ENCODE measurements at places on chromosomes 11 and 22.

DNA sequence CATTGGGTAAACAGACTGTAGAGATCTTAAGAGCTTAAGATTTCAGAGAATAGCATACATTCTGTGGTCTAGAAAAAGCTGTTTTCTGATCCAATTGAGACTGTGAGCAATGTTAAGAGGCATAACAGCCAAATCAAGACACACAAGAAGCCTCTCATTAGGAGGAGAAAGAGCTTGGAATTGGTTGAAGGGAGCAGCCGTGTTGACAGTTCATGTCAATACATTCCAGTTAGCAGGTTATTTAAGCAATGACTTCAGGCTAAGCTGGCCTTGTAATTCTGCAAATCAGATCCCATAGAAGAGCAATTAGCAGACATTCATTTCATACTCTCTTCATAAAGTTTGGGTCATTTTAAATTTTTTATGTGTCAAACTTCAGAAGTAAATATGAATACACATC is 50.9 kb downstream of the ETS1 start:
- no peak for DNase-seq

- DNase-seq: no peak
Observed at GRCh38 chr11:128733440-128734102, 39.7 kb downstream of the FLI1 start.

DNA sequence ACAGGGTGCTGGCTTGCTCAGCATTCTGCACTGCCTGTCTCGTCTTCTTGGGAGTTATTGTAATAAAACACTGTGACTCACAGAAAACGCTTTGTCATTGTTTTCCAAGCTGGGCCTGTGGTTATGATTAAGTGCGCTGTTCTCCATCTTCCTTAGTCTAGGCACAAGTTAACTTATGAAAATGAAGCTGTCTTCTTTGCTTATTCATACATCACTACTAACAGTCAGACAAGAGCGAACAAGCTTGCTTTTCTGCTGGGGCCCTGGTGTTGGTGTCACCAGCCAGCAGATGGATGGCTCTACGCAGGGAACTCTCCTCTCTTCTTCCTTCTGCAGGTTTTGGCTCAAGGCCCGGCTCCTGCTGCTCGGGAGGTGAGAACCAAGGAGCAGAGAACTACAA is 380.1 kb upstream of the SYN3 start:
- DNase-seq: peak; percentile 81

DNA sequence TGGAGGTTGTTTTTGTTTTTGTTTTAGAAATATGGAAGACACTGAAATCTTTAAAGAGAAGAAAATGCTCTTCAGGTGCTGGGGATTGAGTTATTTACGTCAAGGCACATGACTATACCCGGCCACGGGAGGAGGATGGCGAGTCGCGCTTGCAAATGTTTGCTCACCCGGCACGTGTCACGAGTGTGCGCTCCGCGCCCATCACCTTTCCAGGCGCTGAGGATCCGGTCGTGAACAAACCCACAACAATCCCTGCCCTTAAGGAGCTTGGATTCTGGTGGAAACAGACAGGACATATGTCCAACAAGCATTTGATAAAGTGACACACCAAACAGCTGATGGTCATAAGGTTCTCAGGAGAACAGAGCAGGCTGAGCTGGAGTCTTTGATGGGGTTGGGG is 715.5 kb downstream of the BRD1 start:
- DNase-seq: no peak

- DNase-seq: no peak
Observed at GRCh38 chr22:49586244-49586748, 241.4 kb downstream of the BRD1 start.

DNA sequence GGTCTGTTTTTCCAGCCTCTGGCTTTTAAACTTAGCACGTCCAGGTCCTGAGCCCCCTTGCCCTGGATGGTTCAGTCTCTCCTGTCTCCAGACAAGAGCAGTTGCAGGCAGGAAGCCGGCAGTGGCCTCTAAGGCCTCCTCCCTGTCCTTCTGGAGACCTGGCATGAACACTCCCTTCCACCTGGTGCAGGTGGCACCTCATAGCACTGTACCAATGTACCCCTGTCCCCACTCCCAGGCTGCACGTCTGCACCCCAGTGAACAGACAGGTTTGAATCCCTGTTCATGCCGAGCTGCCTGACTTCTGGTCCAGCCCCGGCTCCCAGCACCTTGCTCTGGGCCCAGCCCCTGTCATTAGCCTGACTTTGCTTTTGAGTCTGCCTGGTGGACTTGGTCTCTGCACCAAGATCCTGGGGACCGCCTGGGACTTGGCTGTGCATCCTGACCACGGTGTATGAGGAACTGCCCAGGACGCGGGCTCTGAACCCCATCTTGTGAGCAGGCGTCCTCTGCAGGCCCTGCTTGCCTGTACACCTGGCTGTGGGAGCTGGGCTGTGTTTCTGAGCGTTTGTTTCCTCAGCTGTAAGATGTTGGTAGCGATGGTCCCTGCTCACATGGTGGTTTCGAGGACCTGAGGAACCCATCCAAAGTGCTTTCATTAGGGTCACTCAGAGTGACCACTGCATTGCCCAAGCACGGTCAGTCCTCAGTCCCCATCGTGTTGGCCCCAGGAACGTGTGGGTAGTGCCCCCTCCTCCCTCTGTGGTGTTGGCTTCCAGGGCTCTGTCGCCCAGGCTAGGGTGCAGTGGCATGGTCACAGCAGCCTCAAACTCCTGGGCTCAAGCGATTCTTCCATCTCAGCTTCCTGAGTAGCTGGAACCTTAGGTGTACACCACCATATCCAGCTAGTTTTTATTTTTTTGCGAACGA is 75.0 kb upstream of the SHANK2 start:
- no peak for DNase-seq

GRCh38 chr11:78653294-78653909 is 78.7 kb upstream of the NARS2 start:
- DNase-seq: no peak

DNA sequence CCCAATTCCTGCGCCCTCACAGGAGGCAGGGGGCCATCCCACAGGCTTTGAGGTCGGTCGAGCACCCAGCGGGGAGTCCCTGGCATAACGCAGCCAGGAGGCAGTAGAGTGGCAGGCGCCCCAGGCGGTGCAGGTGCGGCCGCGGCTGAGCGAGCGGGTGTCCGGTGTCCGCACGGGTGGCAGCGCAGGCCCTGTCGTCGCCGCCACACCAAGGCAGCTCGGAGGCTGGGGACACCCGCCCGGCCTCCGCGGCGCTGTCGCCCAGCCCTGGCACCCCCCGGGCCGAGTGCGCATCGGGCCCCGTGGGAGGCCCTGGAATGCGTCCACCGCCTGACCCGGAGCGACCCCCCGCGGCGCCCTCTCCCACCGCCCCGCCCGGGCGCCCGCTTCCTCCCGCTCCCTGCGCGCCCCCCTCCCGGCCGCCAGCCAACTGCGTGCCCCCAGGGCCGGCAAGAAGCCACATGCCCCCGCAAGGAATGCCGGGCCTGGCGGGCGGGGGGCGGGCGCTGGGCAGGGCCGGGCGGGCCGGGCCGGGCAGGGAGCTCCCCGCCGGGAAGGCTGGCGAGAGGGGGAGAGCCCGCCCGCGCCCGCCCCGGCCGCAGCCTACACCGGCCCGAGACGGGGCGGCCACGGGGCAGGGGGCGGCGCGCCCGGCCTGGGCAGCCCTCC is 33.9 kb downstream of the PRDM11 start:
- peak; percentile 59 for DNase-seq

DNA sequence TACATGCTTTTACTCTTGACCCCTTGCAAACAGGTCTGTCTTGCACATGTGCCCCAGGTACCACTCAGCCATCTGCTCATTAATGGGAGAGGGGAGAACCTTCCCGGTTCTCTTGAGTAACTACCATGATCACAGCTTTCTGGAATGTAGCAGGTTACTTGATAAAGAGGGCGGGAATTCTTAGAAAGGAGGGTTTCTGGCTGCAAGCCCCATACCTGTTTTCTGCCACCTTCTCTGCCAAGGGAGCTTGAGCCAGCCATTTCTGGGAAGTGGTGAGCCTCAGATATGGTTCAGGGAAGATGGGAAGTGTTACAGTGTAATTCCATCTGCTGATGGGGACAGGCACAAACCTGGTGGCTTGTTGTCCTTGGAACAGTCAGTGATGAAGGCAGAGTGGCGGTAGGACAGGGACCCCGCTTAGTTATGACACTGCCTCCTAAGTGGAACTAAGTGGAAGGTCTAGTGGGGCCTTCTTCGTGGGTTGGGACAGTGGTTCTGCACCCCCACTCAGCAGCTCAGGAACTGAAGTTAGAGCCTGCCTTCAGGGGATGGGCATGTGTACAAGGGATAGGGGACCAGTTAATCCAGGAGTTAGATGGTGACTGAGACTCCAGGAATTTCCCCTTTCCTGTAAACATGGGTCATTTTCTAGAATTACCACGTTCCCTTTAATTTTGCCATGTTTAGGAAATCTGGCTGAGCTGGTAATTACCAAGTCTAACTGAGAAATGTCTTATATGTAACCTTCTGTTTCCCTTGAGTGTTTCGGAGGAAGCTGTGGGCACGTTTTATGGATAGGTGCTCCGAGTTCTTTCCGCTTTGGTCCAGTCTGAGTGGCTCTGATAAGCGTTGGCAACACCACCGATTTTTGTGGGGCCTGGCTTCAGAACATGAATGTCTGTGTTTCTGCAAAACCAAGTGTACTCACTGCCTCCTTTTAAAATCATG is 35.3 kb downstream of the BCR start:
- no peak for DNase-seq

DNA sequence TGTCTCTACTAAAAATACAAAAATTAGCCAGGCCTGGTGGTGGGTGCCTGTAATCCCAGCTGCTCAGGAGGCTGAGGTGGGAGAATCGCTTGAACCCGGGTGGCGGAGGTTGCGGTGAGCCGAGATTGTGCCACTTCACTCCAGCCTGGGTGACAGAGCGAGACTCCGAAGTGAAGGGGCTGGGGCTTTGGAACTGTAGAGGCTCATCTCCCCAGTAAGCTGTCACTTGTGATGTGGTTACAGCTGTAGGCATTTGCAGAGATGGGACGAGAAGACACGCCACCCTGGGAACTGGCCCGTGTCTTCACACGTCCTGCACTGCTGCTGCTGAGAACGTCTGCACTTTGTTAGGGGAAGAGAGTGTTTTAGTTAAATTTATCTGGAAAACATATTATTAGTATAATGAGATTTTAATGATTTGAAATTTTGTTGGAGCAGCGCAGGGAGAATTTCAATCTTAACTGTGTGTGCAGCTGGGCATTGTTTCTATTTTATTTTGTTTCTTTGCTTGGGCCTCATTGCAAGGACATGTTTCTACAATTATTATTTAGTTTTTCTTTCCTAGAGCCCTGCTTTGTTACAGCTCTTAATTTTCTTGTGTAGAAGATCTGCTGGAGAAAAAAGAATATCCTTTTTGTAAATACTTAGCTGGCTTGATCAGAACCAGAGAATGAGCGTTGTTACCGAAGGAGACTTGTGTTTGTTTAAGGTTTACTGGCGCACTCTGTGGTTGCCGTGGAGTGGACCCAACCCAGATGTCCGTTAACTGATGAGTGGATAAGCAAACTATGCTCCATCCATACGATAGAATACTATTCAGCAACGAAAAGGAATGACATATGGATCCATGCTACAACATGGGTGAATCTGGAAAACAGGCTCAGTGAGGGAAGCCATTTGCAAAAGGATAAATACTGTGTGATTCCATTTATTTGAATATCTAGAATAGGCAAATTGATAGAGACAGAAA is 18.4 kb downstream of the PARVB start:
- DNase-seq: no peak

GRCh38 chr11:66327171-66328030 is 8.8 kb downstream of the RIN1 start:
- peak; percentile 52 for DNase-seq

GRCh38 chr11:94544646-94545263 is 1.0 kb downstream of the FUT4 start:
- DNase-seq: no peak

DNA sequence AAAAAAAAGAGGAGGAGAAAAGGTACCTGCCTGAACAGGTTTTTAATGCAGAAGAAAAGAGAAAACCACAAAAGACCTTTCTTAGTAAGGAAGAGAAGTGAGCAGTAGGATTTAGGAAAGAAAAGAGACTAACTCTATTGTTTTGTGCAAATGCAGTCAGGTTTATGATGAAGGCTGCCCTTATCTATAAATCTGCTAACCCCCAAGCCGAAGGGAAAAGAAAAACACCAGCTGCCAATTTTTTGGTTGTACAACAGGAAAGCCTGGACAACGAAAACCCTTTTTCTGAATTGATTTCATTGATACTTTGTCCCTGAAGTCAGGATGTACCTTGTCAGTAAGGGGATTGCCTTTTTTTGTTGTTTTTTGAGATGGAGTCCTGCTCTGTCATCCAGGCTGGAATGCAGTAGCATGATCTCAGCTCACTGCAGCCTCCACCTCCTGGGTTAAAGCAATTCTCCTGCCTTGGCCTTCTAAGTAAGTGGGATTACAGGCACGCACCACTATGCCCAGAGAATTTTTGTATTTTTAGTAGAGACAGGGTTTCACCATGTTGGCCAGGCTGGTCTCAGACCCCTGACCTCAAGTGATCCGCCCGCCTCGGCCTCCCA is 21.2 kb downstream of the POLD4 start:
- DNase-seq: no peak

GRCh38 chr22:49179175-49179574 is 648.5 kb downstream of the BRD1 start:
- DNase-seq: no peak

GRCh38 chr11:66492161-66492865 is 12.1 kb downstream of the DPP3 start:
- no peak for DNase-seq

GRCh38 chr11:117172724-117173421 is 5.7 kb upstream of the SIDT2 start:
- no peak for DNase-seq

DNA sequence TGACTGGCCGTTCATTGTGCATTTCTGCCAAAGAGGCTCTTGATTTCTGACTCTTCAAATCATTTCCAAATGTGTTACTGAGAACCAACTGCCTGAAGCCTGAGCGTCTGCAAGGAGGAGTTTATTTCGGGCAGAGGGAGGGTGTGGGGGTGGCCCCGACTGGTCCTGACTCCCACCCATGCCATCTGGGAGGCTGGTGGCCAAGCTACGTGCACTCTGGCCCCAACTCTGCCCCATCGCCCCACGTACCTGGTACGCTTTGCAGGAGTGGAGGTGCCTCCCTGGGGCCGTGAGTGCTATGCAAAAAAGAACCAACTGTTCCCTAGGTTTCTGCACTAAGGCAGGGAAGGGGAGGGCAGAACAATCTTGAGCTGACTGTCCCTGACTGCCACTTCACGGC is 846.8 kb downstream of the BRD1 start:
- no peak for DNase-seq

GRCh38 chr11:720017-720641 is 14.1 kb downstream of the EPS8L2 start:
- no peak for DNase-seq

GRCh38 chr11:119583585-119583984 is 145.4 kb downstream of the NECTIN1 start:
- no peak for DNase-seq

GRCh38 chr22:36027579-36027934 is 1.1 kb downstream of the RBFOX2 start:
- no peak for DNase-seq

DNA sequence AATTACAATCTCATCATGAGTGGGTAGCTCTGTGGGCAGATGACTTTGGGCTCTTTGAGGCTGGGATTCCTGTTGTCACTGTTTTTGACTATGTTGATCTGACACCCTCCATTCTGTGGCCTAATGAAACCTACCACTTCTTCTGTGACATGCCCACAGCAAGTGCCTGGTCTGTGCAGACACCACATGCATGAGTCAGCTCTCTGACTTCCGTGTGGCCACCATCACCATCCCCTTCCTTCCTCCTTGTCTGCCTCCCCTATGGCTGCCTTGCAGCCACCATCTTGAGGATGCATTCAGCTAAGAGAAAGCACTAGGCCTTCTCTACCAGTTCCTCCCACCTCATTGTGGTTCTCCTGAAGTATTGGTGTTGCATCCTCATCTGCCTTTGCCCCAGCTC is 15.3 kb upstream of the OR10V1 start:
- DNase-seq: no peak

- DNase-seq: no peak
Observed at GRCh38 chr11:111443032-111443431, 64.0 kb upstream of the POU2AF1 start.
